IMR-90 (cell line): ENCODE measurements at places on chromosomes 4 and X.

DNA sequence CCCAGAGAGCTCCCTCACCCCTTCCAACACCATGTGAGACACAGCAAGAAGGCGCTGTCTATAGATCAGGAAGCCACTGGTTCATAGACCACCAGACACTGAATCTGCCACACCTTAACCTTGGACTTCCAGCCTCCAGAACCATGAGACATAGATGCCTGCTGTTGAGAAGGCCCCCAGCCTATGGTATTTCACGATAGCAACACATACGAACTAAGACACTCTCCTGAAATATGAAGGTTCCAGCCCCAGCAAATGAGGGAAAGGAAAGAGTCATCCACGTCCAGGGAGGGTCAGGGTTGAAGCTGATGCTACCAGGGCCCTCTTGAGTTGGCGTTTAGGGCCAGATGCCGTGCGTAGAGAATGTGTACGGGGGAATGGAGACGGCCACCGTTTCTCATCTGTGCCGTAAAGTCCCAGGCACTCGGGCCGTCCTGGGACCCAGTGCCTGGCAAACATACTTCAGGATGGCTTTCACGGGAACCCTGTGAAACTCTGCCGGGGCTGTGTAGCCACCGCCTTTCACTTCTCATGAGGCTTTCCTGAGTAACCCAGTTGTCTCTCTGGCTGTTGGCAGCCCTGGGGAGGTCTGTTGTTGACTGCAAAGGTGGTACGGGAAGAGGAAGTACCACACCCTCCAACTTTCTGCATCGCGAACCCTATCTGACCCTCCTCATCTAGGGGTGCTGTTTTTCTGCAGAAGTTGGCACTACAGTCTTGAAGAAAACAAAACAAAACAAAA, 17.7 kb upstream of the P2RY8 start:
- no peak for DNase-seq

- peak; percentile 53 for DNase-seq
Observed at GRCh38 chrX:39972340-39972739, 125.4 kb downstream of the BCOR start.

- DNase-seq, result peak; percentile 47
Observed at GRCh38 chrX:68822641-68823410, 6.0 kb upstream of the EFNB1 start.

- DNase-seq, result no peak
Observed at GRCh38 chr4:111213531-111213930, 590.7 kb upstream of the PITX2 start.

GRCh38 chrX:65587616-65588526, 53.3 kb upstream of the LAS1L start:
- DNase-seq, result peak; percentile 49

GRCh38 chr4:4507923-4508322, 33.9 kb downstream of the STX18 start:
- no peak for DNase-seq

GRCh38 chr4:7941965-7942496, 2.4 kb upstream of the AFAP1 start:
- no peak for DNase-seq

DNA sequence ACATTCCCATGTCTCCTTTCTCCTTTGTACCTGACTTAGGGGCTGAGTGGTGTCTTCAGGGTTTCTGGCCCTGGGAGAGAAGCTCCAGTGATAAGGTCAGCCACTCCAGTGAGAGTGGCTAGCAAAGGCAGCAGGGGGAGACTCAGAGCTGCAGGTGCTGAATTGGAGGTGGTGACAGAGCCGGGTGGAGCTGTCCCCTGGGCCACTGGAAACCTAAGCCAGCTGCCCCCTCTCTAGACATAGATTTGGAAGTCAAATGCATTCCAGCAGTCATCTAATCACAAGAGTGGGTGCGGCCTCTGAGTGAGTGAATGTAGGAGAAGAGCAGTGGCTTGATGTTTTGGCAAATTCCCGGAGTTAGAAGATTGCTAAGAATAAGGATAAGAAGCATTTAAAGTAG, 28.5 kb downstream of the TRIM2 start:
- DNase-seq, result no peak

GRCh38 chr4:180028682-180029081, 2214.5 kb upstream of the TENM3 start:
- DNase-seq, result peak; percentile 55

DNA sequence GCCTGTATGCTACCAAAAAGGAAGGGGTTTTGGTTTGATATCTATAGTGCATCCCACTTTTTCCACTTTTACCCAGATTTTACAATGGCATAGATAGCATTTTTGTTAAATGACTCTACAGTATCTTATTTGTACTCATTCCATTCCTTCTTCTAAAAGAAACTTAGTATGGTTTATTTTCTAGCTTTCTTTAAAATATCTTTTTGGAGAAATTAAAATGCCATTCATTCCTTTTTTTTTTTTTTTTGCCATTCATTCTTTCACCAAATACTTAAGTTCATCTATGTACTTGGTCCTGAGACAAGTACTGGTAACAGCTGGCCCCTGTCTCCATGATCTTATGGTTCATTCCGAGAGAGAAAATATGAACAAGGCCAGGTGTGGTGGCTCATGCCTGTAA, 49.1 kb downstream of the MID1 start:
- peak; percentile 50 for DNase-seq

- DNase-seq, result no peak
Observed at GRCh38 chr4:62881901-62882300, 1527.3 kb downstream of the TECRL start.

DNA sequence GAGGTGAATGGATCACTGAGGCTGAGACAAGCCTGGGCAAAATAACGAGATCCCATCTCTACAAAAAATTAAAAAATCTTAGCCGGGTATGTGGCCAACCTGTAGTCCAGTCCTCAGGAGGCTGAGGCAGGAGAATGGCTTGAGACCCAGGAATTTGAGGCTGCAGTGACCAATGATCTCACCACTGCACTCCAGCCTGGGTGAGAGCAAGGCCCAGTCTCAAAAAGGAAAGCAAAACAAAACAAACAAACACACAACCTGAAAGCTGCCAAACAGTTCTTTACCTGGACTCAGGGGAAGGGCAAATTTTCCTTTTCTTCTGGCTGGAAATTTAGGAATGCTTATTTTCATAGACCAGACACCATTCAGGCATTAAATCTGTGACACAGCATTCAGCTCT, 163.1 kb upstream of the FAT1 start:
- no peak for DNase-seq

DNA sequence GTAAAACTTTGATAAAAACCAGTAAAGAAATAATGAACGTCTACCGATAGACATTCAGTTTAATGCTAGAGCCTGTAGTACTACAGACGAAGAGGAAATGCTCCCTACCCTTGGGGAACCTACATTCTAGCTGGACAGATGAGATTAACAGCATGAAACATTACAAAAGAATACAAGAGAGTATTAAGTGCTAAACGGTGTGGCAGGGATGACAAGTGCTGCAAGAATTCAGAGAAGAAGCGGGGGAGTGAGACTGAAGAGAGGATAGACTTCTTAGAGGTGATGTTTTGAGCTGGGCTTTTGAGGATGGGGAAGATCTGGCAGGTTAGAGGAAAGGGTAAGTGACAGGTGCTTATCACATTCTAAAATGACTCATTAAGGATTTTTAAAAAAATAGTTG, 52.6 kb upstream of the ESX1 start:
- DNase-seq, result no peak

DNA sequence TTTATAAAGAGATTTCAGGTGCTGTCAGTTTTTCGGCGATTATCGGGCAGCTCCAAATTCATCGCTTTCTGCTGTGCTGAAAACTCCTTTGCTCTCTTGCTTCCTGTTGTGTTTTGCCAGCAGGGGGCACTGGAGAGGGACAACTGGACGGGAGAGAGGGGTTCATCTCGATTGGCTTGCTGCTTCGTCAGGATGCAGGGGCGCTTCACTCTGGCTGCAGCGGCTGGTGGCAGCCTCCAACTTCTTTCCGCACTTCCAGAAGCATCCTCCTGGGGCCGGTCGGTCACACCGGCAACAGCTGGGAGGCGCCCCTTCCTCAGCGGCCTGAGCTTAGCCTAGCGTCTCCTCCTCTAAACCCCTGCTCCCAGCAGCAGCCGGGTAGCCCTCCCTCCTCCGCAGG, 29.5 kb downstream of the MSL3 start:
- DNase-seq, result peak; percentile 33

GRCh38 chrX:110265661-110266060, 52.2 kb downstream of the AMMECR1 start:
- DNase-seq, result no peak

DNA sequence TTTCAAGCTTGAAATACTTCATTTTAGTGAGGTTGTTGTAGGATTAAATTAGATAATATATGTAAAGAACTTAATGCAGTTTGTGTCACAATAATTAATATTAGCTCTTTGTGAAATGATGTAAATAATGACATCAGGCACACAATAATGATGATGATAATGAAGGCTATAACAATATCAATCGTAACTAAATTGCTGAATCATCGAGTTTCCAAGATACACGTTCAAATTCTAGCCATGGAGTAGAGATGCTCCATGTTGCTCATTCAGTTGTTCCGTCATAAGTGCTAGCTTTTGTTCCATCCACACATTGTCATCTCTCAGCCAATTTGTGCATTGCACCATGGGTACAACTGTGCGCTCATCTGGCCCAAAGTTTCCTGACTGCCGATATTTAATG, 83.1 kb downstream of the CPXCR1 start:
- DNase-seq, result no peak

DNA sequence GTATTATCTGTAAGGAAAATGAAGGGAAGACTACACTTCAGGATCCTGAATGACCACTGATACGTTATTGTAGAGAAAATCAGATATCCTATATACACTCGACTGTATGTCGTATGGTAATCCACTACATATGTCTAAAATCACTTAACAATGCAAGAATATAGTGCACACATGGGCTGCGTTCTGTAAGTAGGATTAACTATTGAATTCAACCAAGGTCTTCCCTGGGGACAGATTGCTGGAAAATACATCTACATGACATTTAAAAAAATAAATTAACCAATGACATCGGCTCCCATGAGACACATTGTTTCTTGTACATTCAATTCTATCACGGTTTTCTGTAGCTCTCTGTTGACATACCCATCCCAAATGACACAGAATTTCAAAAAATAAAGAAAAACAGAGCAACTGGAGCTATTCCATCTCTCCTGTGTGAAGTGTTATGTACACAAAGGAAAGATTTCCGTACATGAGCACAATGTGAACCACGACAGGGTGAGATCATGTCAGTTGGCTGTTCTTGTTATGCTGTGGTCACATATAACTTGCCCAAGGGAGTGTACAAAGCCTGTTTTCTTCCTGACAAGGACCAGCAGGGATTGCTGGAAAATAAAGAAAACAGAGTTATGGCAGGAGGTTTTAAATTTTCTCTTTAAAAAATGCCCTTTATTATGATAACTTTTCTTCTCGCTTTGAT, 6.1 kb downstream of the ENOX2 start:
- DNase-seq, result peak; percentile 29

DNA sequence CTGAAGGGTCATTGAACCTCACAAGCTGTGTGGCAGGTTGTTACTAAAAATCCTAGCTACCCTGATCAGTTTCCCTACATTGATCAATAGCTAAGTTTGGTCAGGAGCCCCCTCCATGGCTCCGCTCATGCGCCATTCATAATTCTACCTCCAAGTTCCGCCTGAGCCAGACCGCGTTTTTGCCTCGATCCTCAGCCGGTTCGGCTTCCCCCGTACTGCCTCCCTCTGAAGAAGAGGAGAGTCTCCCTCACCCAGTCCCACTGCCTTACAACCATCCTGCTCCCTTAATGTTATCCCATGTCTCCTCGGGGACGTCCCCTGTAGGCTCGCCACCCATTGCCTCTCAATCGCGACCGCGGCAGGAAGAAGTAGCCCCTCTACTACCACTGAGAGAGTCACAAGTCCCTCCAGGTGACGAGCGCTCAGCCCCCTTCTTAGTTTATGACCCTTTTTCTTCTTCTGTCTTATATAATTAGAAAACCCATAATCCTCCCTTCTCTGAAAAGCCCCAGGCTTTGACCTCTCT, 158.2 kb downstream of the DEFB131A start:
- DNase-seq, result no peak

- peak; percentile 41 for DNase-seq
Observed at GRCh38 chr4:3671571-3672464, 94.4 kb upstream of the ADRA2C start.

DNA sequence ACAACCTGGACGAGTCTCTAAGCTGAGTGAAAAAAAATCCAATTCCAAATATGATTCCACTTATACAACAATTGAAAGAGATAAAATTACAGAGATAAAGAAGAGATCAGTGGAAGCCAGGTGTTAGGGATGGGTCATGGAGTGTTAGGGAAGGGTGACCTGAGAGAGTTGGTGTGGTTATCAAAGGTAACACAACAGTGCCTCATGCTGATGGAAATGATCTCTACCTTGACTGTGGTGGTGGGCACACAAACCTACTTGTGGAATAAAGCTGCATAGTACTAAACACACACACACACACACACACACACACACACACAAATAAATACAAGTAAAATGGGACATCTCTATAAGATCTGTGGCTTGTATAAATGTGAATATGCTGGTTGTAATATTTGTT, 26.0 kb downstream of the BEND2 start:
- no peak for DNase-seq

DNA sequence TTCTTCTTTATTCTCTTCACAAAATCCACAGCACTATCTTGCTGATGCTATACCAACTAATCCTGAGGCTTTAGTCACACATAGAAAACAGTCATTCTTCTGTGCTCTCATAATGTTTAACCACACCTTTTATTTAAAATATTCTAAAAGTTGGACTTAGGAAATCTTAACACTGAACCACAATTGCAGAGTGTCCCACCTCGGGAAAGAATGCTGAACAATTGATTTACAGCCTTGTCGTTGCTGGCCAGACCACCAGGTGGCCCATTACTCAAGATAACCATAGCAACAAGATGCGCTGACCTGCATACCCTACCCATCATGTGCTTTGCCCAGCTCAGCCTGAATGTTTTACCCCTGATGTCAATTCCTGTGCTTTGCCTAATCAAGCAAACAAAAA, 100.8 kb downstream of the ARSJ start:
- peak; percentile 57 for DNase-seq

DNA sequence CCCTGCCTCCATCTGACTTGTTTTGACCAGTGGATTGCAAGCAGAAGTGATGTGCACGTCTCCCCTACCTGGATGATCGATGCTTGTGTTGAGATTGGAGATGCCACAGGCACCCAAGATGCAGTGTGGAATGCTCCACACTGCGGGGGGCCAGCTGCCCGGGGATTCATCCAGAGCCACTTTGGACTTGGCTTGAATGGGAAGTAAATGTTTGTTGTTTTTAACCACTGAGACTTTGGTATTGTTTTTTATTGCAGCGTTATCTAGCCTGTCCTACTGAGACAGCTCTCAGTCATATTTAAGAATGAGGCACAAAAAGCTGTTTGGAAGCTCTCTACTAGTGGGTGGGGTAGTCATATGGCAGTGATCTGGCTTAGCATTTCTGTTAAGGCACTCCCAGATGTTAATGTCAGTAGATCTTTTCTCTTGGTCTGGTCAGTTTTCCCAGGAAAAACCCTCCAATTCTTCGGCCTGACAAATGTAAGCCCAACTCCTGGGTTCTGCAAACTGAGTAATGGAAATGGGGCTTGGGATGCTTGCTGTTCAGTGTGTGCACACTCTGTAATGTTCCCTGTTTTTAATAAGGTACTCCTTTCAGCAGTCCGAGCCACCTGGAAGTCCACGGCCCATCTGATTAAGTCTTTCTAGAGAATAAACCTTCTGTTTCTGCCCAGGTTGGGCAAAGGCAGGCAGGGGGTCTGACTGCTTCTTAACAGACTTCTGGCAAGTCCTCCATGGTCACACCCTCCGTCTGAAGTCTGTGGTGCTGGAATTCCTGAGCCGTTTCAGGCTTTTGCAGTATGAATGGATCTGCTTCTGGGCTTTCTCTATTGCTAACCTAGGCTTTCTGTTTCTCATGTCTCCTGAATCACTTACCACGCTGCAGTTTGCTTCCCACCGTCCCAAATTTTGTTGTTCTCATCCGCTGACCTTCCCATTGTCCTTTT, 74.8 kb downstream of the WWC2 start:
- DNase-seq, result peak; percentile 29

- peak; percentile 73 for DNase-seq
Observed at GRCh38 chrX:46965125-46965758, 53.0 kb downstream of the JADE3 start.
